ENCODE measurements at places on chromosomes 6 and 20. TPM values are rescaled to one million over a fixed set of nuclear protein-coding genes. Genes with fewer than 3 reads are reported as not detected.
A peak's percentile ranks its signal among the peaks of the same experiment; 100 is the strongest.

DNA sequence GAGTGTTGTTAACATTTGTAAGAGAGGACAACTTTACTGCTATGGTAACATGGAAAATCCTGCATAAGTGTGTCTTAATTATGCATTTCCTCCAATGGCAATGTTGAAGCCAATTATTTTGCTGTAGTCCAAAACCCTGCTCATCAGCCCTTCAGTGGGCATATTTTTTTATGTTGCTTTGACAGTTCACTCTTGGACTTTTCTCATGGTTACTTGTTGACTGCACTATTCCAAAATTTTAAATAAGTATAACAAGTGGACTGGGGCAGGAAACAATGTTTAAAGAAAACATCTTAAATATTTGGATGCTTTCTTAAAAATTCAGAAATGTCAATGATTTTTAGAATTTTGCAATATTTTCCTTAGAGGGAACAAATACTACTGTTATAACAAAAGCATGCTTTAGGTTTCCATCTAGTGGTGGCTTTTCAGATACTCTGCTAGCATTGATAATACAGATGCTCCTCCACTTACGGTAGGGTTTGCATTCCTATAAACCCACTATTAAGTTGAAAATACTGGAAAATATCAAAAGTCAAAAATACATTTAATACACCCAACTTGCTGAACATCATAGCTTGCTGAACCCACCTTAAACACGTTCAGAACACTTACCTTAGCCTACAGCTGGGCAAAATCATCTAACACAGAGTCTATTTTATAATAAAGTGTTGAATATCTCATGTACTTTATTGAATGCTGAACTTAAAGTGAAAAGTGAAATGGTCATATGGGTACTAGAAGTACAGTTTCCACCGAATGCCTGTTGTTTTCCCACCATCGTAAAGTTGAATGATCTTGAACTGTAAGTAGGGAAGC lies 86.4 kb downstream of the ADGRG6 start:
- DNase-seq = no peak

- DNase-seq = no peak
Measured at GRCh38 chr20:31830406-31830981, 11.3 kb downstream of the MYLK2 start.

DNA sequence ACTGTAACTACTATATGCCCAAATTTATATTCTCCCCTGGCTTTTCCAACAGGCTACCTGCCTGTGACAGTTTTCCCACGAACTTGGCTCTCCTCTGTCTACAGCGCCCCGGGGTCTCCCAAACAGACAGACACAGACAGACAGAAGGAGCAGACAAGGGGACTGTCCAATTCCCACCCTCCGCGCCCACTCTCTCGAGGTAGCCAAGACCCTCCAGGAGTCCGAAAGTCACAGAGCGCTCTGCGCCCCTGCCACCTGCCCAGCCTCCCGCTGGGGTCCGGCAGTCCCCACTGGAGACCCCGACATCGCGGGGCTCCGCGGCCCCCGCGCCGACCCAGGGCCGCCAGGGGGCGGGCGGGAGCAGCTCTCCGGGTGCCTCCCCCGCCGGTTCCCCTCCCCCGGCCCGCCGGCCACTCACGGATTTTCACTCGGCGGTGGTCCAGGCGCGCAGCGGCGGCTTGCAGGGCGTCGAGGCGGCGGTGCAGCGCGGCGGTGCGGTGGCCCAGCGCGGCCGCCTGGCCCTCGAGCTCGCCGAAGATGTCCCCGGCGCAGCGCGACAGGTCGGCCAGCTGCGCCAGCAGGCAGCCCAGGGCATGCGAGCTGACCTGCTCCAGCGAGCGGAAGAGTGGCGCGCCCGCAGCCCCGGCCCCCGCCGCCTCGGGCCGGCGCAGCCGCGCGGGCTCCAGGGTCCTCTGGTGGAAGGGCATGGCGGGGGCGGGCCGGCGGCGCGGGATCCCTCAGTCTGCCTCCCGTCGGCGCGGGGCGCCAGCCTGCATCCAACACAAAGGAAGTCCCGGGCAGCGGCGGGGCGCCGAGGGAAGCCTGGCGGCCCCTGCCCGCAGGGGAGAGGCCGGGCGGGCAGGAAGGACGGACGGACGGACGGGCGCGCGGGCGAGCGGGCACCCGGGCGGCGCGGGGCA lies 81.3 kb upstream of the CCDC28A start:
- peak; percentile 89 for DNase-seq

GRCh38 chr6:70380252-70380651 lies 33.1 kb upstream of the FAM135A start:
- no peak for DNase-seq

GRCh38 chr6:157830354-157831017 lies 7.4 kb downstream of the SNX9 start:
- DNase-seq = no peak

DNA sequence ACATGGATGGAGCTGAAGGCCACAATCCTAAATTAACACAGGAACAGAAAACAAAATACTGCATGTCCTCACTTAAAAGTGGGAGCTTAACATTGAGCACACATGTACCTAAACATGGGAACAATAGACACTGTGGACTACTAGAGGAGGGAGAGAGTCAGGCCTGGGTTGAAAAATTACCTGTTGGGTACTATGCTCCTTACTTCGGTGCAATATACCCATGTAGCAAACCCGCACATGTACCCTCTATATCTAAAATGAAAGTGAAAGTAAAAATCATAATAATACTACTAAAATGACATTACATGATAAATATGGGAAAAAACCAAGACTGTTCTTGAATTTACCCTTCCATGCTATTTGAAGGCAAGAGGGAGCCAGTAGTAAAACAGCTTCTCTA lies 1273.8 kb upstream of the ADGRB3 start:
- no peak for DNase-seq

DNA sequence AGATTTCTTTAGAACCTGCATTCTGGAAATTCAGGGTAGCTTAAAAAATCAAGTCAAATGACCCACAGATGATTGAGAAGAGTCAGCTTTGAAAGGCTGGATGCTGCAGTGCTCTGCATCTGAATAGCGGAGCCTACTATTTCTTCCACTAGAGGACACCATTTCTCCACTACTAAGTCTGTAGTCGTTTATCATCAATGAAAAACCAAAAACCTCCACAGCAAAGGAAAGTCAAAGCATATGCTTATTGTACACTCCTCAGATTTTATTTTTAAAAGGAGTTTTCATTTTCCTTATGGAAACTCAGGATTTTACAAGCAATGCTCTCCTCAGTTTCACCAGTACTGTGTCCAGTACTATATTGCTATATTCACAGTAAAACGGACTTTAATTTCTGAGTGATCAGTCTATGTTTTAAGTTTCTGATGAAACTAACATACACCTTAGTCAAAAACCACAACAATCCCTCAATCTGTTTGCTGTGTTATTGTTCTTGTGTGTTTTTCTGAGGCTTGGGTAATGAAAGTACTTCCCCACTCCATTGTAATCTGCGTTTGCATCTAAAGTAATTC lies 50.5 kb upstream of the ENPP5 start:
- DNase-seq = no peak

GRCh38 chr20:18009116-18009515 lies 40.3 kb downstream of the MGME1 start:
- no peak for DNase-seq

DNA sequence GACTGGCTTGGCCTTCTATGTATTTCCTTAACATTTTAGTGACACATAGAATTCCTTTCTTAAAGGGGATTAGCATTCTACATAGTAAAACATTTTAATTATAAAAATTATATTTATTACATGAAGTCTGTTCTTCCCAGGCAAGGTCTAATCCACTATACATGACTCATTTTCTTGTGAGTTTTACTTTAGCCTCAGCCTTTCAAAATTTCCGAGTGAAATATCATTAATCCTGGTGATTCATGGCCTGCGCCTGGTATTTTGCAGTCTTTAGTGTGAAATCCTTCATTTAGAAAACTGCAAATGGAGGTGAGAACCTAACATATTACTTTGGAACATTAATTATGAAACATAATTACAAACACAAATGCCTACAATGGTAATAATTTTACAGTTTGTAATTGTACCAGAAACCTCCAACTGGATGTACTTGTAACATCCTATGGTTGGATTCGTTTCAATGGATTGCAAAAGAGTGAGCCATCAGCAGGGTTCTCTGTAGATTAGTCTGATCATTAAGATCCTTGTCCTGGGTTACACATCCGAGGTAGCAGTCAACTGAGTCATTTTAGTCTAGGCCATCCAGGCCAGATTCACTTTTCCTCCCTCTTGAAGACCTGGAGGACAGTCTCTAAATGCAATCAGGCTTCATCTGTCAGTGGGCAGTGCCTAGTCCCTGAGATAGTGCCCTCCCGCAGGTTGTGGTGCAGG lies 272.0 kb downstream of the PACRG start:
- no peak for DNase-seq

GRCh38 chr6:112030206-112030960 lies 23.5 kb upstream of the CCN6 start:
- no peak for DNase-seq

DNA sequence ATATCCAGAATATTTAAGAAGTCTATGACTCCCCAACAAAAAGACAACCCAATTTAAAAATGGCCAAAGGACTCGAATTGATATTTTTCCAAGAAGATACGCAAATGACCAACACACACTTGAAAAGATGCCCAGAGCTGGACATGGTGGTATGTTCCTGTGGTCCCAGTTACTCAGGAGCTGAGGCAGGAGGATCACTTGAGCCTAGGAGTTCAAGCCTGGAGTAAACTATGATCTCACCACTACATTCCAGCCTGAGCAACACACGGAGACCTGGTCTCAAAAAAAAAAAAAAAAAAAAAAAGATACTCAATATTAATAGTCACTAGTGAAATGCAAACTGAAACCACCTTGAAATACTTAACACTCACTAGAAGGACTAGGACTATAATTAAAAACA lies 12.2 kb upstream of the ARMC2 start:
- no peak for DNase-seq

- no peak for DNase-seq
Measured at GRCh38 chr20:22379472-22379871, 204.9 kb downstream of the FOXA2 start.

DNA sequence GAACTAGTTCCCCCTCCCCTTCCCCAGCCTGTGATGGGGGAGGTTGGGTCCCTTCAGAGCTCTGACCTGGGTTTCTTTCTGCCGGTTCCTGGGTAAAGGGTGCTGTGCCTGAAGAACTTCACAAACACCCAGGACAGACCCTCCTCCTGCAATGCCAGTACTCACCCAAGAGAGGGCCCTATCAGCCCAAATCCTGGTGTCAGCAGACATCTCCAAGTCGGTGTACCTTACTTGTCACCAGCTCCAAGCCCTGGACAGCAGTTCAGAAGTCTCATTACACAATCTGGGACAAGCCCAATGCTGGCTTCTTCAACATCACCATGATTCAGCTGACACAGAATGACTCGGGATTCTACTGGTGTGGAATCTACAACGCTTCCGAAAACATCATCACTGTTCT lies 467 bp downstream of the TREML4 start:
- no peak for DNase-seq

GRCh38 chr6:46199387-46199786 lies 28.6 kb upstream of the ENPP5 start:
- no peak for DNase-seq

DNA sequence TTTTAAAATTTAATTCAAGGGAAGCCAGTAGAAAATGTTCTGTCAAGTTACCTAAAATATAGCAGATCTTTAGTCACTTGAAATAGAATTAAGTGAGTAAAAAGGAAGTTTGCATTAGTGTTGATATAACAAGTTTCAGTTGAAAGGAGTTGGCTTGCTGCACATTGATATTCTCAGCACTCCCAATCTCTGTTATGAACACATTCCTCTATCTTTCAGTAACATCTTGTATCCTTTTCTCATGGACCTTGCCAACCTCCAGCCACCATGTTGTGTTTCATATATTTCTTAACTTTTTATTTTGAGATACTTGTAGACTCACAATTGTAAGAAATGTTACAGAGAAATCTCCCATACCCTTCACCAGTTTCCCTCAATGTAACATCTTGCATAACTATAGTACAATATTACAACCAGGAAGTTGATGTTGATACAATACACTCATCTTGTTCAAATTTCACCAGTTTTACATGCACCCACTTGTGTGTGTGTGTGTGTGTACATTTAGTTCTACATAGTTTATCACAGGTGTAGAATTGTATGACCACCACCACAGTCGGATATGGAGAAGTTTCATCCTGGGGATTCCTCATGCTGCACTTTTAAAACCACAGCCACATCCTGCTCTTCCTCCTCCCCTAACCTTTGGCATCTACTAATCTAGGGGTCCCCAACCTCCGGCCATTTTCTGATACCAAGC lies 20.2 kb upstream of the PAQR8 start:
- no peak for DNase-seq

DNA sequence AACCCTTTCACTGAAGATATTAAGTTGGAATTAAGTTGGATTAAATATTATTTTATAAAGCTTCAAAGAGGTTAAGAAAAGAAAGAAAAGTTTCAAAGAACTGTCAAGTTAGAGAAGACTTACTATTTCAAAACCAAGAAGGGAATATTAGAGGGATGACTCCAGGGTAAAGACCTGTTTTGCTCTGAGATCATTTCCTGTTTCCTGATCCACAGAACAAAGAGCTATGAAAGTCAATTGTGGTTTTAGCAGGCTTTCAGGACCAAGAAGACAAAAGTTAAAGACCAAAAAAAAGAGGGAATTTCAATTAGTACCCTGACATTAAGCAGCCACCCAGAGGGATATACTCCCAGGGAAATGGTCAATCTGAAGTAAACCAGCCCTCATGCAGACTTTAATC lies 19.4 kb downstream of the ESF1 start:
- no peak for DNase-seq

- no peak for DNase-seq
Measured at GRCh38 chr20:58147628-58148370, 80.7 kb downstream of the ANKRD60 start.

DNA sequence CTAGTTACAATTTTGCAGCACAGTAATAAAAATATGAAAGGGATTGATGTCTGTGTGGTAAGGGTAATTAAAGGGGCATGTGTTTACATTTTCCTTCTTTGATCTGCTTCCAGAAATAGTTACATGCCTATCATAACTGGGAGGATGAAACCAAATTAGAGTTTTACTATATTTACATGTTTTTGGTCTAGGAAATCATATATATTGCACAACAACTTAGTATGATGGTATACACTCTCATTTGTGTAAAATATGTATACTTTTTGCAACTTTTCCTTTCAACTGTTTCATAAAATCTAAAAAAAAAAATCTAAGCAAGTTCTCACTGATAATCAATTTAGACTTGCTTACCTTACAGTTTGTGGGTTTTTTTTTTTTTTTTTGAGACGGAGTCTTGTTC lies 32.2 kb downstream of the DCBLD1 start:
- no peak for DNase-seq

GRCh38 chr6:109790131-109790530 lies 99.0 kb downstream of the FIG4 start:
- DNase-seq = no peak

The TBPL1 gene
- polyA plus RNA-seq = 20.7 TPM

The TEAD3 gene
- 11.3 TPM for polyA plus RNA-seq

The RHAG gene
- not detected for polyA plus RNA-seq

The FOXA2 gene
- not detected for polyA plus RNA-seq

The E2F1 gene
- 0.90 TPM for polyA plus RNA-seq

The GSTA2 gene
- polyA plus RNA-seq = 133 TPM

The ADAT2 gene
- polyA plus RNA-seq = 4.6 TPM

The ANKRD66 gene
- not detected for polyA plus RNA-seq

The CST7 gene
- 1.4 TPM for polyA plus RNA-seq

The TP53INP2 gene
- polyA plus RNA-seq = 31.9 TPM

The MLN gene
- not detected for polyA plus RNA-seq

The SNRNP48 gene
- polyA plus RNA-seq = 5.2 TPM

The ISM1 gene
- 2.0 TPM for polyA plus RNA-seq

All from kidney (tissue), 22 donors.